ENCODE measurements at places on chromosomes 3 and 15. TPM values are rescaled to one million over a fixed set of nuclear protein-coding genes. Genes with fewer than 3 reads are reported as not detected.

The GP5 gene
- total RNA-seq = 8.4 TPM

The TUSC2 gene
- total RNA-seq = 15.8 TPM

The TM4SF1 gene
- total RNA-seq = not detected

The ZBBX gene
- total RNA-seq = not detected

The TMEM62 gene
- total RNA-seq = 20.1 TPM

The UBR1 gene
- 36.8 TPM for total RNA-seq

The FBXW12 gene
- total RNA-seq = not detected

The YEATS2 gene
- total RNA-seq = 24.1 TPM

The SAMD7 gene
- total RNA-seq = not detected
